ENCODE measurements at places on chromosomes 1 and 21.
A peak's percentile ranks its signal among the peaks of the same experiment; 100 is the strongest.

- no peak for DNase-seq
Observed at GRCh38 chr1:21961799-21962198, 15.0 kb upstream of the CELA3B start.

DNA sequence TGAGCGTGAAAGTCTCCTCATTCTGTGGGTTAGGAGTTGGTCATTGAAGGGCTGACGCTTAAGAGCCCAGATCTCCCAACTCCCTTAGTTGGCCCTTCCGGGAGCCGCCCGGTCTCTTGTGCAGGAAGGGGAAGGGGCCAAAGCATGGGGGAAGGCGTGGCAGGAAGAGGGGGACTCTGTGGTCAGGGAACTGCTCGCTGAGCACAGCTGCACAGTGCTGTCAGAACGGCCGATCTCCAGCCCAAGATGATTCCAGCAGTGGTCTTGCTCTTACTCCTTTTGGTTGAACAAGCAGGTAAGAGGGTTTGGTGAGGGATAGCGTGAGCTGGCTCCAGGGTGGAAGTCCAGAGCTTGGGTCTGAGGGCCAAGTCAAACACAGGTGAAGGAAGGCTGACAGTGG is at the start of gene FCER1G:
Gene FCER1G (plus strand): TSS at position 220 of the 400 bp plus-strand sequence. CDS start 27 bp downstream, at position 247.
- no peak for DNase-seq

DNA sequence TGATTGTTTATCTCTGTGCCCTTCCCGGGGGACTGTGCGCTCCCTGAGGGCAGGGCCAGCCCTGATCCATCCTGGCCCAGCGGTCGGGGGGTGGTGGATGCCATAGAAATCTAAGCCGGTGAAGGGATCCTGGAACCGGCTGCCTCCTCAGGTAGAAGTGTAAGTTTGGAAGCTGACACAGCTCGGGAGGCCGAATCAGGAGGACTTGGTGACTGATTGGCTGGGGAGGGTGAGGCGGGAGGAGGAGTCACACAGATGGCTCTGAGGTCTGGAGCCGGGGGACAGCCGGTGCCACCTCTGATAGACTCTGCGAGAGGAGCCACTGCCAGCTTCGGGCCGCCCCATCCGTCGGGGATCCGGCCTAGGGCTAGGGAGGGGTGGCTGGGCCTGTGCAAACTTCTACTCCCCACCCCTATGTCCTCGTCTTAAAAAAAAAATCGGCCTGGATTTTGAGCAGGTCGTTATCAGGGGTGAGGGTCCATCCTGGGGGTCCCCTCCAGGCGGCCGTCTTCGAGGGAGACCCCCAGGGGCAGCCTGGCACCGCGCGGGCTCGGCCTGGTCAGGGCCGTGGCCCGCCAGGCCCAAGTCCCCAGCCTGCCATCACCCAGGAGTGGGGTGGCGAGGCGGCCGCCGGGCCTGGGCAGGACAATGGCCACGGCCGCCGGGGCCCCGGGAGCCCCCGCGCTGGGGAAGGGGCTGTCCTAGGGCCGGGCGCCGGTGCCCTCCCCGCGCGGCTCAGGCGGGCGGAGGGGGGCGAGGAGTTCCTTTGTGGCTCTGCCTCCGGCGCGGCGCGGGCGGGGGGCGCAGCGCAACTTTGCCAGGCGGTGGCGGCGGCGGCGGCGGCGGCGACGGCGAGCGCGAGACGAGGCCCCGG is 708 bp upstream of the ZNF362 start:
- DNase-seq = peak; percentile 84

DNA sequence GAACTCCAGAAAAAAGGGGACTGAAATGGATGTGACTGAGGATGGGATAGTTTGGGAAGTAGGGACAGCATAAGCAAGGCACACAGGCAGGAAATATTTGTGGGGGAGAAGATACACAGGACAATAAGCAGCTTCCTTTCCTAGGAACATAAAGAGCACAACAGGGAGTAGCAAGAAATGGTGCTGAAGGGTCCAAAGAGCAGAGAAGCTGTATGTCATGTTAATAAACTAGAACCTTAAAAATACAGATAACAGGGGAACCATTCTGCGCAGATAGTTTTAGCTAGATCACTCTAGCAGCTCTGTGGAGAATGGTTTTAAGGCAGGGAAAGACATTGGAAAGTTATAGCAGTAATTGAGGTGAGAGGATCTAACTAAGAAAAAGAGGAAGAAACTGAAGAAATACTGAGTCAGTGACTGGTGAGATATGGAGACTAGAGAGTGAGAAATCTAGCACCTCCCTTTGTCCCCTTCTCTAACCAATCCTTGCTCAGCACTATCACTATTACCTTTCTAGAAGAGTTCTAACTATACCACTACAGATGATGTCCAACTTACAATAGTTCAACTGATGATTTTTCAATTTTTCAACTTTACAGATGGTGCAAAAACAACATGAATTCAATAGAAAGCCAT is 95.0 kb downstream of the CDC42BPA start:
- no peak for DNase-seq

GRCh38 chr1:208243527-208243966 is 637 bp downstream of the PLXNA2 start:
- DNase-seq = no peak

DNA sequence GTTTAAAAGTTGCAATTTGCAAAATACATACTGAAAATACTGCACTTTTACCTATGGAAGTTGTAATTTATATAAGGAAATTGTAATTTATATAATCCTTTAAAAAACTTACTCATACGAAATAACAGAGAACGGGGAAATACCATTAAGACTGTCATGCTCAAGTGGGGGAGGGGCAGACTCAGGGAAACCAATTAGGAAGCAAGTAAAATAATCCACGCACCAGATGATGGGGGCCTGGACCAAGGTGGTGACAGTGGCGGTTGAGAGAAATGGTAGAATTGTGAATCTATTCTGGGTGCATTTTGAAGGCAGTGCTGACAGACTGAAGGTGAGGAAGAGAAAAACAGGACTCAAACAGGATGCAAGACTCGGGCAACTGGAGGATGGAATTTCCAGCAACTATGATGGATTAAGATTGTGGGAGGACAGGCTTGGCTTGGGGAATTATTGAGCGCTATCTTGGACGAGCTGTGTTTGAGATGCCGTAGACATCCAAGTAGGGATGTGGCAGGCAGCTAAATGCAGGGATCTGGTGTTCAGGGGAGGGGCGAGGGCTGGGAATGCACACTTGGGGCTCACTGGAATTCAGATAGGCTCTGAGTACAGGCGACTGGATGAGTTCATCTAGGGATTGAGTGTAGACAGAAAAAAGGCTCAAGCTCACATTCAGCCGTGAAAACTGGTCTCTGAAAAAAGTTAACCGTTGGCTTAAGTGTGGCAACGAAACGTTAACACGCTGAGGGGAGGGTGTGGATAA is 977 bp downstream of the LCA5L start:
- no peak for DNase-seq

GRCh38 chr1:56901716-56902115 is 47.1 kb downstream of the C8A start:
- no peak for DNase-seq

DNA sequence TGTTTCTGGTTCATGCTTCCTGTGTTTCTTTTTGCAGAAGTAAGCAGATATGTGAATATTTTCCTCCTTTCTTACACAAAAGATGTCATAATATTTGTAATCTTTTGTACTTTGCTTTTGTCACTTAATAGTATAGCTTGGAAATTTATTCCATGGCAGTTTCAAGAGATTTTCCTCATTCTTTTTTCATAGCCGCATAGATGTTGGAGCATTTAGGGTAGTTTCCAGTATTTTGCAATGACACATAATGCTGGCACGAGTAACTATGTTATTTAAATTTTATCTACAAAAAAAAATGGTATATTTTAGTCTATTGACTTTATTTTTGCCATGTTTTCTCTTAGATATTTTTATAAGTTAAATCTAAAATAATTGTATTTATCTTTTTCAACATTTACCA is 40.7 kb downstream of the AGO3 start:
- DNase-seq = no peak

DNA sequence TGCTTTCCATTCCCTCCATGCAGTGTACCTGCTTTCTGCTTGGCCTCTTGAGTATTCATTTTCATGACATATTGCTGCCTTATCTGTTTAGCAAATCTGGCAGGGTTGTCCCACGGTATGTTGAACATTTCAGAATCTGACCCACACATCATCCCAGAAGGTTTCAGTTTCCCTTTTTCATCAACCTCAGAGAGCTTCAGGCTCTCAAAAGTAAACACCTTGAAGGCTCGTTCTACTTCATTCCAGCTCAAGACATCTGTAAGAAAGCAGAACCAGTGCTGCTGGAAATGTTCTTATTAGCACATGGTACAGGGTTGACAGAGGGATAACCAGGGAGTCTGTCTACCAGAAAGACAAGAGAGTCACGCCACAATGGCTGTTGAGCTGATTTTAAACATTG is 103.6 kb downstream of the SPAG17 start:
- no peak for DNase-seq

DNA sequence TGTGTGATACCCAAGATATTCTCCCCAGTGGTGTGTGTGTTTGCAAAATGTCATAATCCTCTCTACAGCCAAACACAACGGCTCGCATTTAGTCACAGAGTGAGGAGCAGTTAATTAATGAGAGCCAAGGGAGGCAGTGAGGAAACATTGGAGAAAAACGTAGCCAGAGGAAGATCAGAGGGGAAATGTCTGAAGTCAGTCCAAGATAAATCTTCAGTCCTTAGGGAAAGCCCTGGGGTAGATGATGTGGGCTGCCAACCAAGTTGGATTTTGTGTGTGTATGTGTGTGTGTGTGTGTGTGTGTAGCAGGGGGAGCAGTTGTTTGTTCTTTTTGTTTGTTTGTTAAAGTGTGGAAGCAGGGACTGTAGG is 201.0 kb upstream of the PTBP2 start:
- peak; percentile 14 for DNase-seq

DNA sequence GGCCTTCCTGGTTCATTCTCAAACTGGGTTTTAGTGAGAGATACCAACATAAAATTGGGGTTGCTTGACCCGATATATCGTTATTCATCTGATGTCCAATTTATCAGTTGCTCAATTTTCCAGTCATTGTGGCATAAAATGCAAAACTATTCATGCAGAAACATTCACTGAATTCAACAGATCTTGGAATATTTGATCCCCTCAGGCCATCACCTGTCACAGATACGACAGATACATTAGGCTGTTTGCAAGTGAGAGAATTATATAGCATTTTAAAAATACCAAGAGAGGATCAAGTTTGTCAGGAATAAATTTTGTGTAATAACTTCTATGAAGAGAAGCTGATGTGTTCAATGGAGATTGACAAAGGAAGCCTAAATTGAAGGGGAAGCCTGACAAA is 67.1 kb downstream of the MAP10 start:
- no peak for DNase-seq

GRCh38 chr1:218656301-218657037 is 311.3 kb downstream of the TGFB2 start:
- no peak for DNase-seq

DNA sequence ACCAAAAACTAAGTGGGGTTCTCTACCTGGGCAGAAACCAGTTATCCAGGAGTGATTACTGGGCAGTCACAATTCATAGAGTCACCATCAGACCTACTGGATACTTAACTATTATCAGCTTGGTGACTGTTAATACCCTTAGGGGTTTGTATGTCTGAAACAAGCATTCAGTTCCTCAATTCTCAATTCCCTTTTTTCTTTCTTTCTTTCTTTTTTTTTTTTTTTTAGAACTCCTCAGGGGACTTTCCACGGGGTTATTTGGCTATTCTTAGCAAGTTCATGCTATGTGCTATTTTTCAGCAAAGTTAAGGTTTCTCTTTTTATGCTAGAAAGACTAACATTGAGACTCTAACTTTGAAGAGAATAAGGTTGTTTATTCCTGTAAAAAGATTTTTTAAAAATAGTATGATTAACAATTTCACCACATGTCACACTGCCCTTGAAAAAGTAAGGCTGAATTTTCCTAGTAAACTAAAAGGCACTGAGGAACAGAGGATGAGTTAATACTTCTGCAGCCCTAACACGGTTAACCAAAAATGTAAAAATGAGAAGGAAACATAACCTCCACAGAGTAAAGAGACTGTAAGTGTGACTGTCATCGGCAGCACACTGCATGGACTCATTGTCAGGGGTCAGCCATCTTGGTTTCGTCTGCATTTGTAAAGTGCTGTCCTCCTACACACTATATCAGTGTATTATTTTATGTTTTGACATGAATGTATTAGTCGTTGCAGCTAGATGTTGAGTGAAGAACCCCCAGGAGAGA is 310.2 kb downstream of the NTNG1 start:
- DNase-seq = no peak

DNA sequence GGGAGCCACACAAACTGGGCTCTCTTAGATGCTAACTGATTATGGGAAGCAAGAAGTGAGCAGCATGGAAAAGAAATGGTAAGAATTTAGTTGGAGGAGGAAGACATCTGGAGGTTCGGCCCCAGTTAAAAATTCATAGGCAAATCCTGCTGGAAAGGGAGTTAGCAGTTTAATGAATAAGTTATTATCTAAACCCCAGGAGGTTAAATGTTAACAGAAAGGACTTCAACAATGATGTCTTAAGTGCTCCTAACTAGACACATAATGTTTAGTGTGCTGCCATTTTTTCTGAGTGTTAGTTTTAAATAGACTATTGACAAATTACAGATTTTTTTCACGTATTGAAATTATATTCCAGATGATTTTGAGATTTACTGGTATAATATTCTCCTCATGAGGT is 1265.3 kb upstream of the ADGRL2 start:
- no peak for DNase-seq

DNA sequence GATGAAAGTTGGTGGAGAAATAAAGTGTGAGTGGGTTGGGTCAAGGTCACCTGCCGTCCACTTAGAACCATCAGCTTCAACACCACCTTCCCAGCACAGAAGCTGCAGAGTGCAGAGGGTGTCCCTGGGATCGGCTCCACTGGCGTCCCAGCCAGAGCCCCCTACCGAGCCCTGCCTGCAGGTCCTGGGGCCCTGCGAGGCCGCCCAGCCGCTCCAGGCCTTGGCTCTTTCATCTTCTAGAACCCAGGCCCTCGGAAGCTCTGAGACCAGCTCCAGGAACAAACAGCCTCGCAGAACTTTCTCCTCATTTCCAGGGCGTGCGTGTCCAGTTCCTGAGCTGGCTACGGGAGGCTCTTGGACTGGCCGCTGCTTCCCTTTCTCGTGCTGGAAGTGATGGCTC is 166.0 kb downstream of the PRDM16 start:
- no peak for DNase-seq

DNA sequence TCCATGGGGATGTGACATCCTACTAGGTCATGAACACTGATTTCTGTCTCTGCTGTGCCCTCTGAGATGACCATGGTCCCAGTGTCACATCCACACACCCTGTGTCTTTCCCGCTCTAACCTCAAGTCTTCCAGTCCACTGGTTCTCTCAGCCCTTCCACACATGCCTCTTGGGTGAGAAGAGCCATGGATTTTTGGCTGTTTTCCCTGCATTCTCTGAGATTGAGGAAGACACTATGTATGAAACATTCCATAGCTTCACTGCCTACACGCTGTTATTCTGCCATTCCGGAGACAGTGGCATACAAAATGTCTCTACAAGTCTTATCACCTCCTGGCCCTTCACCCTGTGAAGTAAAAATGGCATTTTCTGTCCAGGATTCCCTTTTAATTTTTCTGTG is 247.3 kb downstream of the BACH1 start:
- DNase-seq = no peak

GRCh38 chr1:39204441-39205081 is at the start of gene MACF1:
TSS of gene MACF1 (plus strand) at chr1:39204695. CDS start at chr1:39205023, 328 bp downstream.
- peak; percentile 29 for DNase-seq

GRCh38 chr1:158579733-158580132 is at the start of gene OR10X1:
TSS of gene OR10X1 (minus strand) at chr1:158579899. CDS start at chr1:158579899, 0 bp downstream.
- DNase-seq = no peak

Data from gastrocnemius medialis (tissue), 4 donors.